Glomerular endothelial cell (primary cell): ENCODE measurements at places on chromosomes 7 and 10. TPM values are rescaled to one million over a fixed set of nuclear protein-coding genes. Genes with fewer than 3 reads are reported as not detected.

Gene BICC1
- 8.8 and 22.9 TPM in 2 replicates for total RNA-seq

Gene PLAU
- 137 and 470 TPM in 2 replicates for total RNA-seq

Gene CABCOCO1
- total RNA-seq: 0.29 and 0.41 TPM in 2 replicates

Gene ANK3
- 7.9 and 12.9 TPM in 2 replicates for total RNA-seq

DNA sequence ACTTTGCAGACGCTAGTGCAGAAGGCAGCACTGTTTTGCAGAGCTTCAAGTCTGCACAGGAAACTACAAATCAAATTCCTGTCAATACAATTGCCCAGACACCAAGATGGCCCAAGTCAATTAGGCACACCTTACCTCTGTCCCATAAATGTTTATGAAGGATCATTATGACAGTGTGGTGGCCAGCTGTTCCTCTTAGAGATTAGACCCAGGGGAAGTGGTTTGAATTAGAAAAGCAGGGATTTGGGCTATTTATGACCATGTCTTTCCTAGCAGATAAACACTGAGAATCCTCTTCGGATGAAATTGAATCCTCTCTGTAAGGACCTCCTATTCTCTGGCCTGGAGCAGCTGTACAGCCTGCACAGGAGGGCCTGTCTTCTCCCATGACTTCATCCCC lies 9.9 kb upstream of the NEUROG3 start:
- DNase-seq: no peak

Gene SPDYE9
- total RNA-seq: not detected in 2 replicates

Gene SPDYE1
- total RNA-seq: not detected in 2 replicates

DNA sequence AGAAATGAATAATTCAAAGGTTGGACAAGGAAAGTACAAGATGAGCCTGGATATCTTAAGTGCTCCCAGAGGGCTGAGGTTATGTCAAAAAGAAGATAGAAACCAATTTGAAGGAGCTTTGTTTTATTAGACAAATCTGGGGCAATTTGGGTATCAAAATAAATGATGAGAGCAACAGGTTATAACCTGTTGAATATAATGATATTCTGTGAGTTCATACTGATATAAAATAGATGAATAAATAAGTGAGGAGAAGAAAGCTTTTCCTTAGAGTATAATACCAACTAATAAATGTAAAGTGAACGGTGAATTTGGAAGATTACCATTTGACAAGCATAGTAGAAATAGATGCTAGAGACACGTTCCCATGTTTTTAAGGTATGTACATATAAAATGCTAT lies 544.2 kb upstream of the ANKRD30A start:
- no peak for DNase-seq

Gene FAM13C
- 1.7 and 6.5 TPM in 2 replicates for total RNA-seq

- DNase-seq: no peak
Measured at GRCh38 chr10:86321568-86321967, 45.0 kb downstream of the GRID1 start.

DNA sequence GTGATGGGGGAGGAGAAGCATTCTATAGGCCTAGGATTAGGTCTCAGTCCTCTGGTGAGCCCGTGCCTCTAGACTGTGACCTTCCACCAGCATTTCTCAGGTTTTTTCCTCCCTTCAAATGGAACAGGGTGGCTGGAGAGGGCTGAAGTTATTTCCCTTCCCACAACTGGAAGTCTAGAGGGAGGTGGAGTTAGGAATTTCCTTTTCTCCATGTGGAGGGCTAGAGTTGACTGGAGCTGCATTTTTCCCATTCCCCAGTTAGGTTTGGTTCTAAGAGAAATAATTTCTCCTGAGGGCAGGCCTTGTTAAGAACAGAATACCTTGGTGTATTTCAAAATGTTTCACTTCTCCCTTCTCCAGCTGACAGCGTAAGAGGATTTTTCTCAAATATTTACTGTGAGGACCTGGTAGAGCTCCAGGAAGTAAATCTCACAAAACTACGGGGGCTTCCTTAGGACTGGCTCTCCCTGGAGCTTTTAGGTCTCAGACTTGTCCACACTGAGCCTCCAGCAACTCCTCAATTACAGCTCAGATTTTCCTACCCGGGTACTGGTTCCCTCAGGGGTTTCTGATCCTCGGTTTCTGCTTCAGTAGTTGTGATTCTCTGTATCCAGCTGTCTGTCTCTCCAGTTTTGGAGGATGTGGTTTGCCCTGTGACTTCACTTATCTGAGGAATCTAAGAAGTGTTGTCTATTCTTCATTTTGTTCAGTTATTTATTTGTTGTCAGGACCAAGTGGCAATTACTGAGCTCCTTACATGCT lies 6.0 kb upstream of the REEP3 start:
- DNase-seq: no peak

Gene AHCYL2
- 12.1 and 12.4 TPM in 2 replicates for total RNA-seq

GRCh38 chr7:54906963-54907362 lies 111.9 kb upstream of the EGFR start:
- no peak for DNase-seq

Gene SBDS
- 87.8 and 114 TPM in 2 replicates for total RNA-seq

DNA sequence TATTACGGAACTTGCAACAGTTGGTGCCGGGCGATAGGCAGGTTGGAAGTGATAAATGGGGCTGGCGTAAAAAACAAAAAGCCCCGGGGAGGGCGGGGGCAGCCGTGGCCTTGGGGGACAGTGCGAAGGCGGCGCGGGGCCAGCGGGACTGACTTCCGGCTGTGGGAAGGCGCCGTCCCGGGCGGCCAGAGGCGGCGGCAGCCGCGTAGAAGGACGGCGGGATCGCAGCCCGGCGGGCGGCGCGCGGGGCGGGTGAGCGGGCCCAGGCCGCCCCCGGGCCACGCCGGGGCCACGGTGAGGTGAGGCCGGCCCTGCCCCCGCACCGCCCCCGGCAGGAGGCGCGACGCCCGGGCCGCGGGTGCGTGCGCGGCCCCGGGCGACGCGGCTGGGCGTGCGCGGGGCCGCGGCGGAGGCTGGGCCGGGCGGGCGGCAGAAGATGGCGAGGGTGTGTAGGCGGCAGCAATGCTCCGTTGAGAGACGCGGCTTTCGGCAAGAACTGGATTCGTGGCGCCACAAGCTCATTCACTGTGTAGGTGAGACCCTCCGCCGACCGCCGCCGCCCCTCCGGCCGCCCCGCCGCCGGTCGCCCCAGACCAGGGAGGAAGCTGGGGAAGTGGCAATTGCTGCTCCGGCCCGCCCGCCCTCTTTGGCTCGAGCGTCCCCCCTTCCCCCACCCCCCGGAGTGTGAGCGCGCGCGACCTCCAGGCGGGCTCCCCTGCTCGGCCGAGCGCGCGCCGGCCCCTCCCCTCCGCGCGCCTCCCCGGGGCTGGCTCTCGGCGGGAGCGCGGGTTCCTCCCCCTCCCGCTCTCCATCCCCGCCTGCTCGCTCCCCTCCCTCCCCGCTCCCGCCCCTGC lies at the start of gene LCOR:
TSS of gene LCOR (plus strand) at position 432 of the 854 bp plus-strand sequence. CDS start 116,760 bp downstream, outside the sequence.
- no peak for DNase-seq

GRCh38 chr10:48671914-48672595 lies 12.6 kb upstream of the WDFY4 start:
- DNase-seq: no peak

- no peak for DNase-seq
Measured at GRCh38 chr7:118281196-118281595, 56.7 kb downstream of the ANKRD7 start.

GRCh38 chr10:108393089-108393488 lies 1228.6 kb upstream of the SORCS1 start:
- no peak for DNase-seq

Gene TSPAN12
- total RNA-seq: 17.6 and 20.7 TPM in 2 replicates

Gene RNF133
- 0.70 TPM in 1 of 2 replicates, not detected in the other for total RNA-seq

GRCh38 chr10:97128039-97128492 lies 57.7 kb downstream of the SLIT1 start:
- no peak for DNase-seq

GRCh38 chr7:146565872-146566271 lies 449.3 kb downstream of the CNTNAP2 start:
- no peak for DNase-seq

- DNase-seq: peak; percentile 74
Measured at GRCh38 chr10:31977440-31978155, 49.0 kb upstream of the ARHGAP12 start.

Gene STEAP2
- total RNA-seq: 0.05 and 0.70 TPM in 2 replicates

GRCh38 chr7:71021131-71021530 lies 110.8 kb upstream of the GALNT17 start:
- no peak for DNase-seq

Gene CPN1
- total RNA-seq: not detected in 2 replicates

DNA sequence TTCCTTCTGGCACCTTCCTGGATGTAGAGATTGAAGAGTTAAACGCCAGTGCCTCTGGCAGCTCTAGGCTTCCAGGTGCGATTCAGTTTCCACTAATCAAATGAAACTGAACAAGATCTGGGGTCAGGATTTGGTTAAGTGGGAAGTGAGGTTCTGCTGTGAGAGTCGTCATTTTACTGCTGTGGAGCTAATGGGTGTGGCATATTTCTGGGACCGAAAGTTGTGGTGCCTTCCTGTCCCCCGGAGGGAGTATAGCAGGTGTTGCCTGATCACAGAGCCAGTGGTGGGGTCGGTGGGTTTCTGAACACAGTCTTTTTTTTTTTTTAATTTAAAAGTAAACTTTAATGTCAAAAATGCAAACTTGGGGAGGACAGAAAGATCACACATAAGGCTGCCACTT lies 37.0 kb upstream of the JAKMIP3 start:
- DNase-seq: no peak

DNA sequence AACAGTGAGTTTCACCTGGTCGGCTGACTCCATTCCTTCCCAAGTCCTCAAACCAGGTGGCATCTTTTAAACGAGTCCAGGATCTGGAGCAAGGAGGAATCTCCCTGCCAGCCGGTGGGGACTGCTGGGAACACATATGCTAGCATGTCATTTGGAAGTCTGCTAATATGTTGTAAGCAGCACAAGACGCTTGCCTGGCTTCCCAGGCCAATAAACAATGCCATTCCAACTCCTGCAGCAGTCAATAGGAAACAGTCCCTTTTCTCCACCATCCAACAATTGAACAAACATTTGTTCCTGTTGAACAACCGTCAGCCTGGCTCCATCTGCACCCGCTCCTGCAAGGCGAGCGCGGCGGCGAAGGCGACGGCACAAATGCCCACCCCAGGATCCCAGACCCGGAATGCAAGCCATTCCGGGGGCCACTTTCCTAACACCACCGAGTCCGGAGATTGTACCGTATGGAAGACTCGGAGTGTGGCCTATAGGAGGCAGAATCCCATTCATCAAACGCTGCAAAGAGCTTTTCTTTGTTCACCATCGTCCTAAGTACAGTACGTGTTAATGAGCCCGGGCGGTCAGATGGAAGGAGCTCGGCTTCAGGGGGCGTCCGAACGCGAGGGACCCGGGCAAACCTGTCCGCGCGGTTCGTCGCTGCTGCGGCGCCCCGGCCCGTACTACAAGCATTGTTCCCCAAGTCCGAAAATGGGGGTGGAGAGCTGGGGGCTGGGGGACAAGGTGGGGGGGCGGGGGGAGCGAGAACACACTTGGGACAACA lies 1.6 kb downstream of the FAM53B start:
- no peak for DNase-seq

Gene CRPPA
- total RNA-seq: 0.34 and 2.0 TPM in 2 replicates

DNA sequence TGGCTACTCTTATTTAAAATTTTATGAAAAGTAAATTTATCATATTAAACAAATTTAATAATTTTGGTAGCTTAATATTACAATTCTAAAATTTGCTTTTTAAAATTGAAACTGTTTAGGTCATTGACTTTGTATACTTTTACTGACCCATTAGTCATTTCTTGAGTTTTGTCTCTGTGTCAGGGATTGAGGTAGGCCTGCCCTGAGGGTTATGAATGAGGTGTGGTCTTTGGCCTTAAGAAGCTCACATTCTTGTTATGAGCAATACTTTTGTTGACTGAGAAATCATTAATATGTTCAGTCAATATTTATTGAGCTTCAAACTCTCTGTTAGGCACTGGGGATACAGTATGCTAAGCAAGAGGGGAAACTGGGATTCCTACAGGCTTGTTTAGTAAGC lies 47.0 kb upstream of the RPA3 start:
- DNase-seq: no peak

GRCh38 chr7:155581954-155582353 lies 35.6 kb upstream of the CNPY1 start:
- DNase-seq: no peak

- no peak for DNase-seq
Measured at GRCh38 chr7:16774986-16775385, 21.4 kb downstream of the TSPAN13 start.

- DNase-seq: no peak
Measured at GRCh38 chr10:9508606-9509005, 1454.1 kb downstream of the GATA3 start.

DNA sequence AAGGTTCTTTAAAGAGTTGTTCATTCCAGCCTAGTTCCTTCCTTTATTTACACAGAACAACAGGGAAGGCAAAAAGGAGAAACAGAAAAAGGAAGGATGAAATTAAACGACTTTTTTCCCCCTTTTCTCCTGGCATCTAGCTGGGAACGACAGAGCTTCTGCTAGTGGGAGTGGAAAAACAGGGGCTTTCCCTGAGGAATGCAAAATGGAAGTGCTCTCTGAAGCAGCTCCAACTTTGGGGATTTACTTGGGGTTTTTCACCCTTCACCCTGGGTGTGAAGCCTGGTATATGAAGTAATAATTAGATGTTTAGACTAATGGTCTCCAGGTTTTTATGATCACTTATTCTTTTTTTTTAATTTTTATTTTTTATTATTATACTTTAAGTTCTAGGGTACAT lies 4.2 kb downstream of the PMPCB start:
- no peak for DNase-seq

Gene OGDH
- total RNA-seq: 69.6 and 70.4 TPM in 2 replicates

Gene TDRD1
- total RNA-seq: 0.06 TPM in 1 of 2 replicates, not detected in the other
